ENCODE measurements at places on chromosomes 1 and 21.

DNA sequence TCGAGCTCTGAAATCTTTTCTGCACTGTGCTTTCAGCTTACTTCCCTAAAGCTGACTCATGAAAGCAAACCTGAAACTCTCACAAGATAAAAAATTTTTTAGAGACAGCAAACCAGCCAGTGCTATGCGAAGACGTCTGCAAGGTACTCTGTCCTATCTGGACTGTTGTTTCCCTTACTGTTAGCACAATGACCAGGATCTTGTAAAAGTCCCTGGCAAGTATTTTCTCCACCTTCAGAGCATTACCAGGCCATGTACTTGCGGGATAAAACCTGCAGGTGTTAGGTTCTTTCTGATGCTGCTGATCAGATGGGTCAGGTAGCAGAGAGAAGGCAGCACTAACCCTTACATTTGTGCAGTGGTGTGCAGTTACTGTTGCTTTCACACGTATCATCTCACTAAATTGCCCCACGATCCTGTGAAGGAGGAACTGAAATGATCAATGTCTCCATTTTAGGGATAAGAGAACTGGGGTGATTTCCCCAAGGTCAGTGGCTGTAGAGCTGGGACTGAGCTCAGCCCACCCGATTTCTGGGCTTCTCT lies 56.6 kb downstream of the PLXNA2 start:
- DNase-seq: no peak

GRCh38 chr1:221527302-221527701 lies 214.6 kb downstream of the DUSP10 start:
- DNase-seq: no peak

DNA sequence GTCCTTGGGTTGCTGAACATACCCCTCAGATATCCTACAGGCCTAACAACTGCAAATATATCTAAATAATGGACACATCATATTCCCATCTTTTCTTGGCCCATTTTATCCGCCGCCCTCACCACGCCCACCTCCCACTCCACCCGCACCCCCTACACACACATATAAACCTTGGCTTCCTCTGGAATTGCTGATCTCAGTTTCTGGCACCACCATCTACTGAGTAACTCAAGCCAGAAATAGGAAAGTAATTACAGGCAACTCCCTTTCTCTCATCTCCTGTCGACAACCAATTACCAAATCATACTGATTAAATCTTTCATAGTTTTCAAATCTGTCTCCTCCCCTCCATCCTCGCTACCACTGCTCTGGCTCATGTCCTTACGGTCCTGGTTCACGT lies 4.7 kb downstream of the RGS8 start:
- DNase-seq: no peak

DNA sequence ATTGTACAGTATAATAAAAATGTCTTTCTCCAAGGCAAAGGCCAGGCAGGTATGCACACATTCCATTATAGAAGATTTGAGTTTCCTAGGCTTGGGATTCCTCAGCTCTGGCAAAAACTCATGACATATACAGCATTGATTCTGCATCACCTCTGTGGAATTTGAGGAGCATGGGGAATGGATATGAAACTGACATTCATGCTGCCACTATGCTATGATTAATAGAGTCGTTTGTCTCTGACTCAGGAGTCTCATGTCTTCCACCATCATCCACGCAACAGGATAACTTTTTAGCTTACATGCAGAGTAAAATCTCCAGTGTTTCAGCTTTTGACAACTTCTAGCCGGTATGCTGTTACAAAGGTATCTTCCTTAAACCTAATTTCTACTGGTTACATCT lies 49.8 kb upstream of the ADORA3 start:
- DNase-seq: no peak

- DNase-seq: peak; percentile 67
Observed at GRCh38 chr21:16587681-16588375, 858.0 kb downstream of the USP25 start.

DNA sequence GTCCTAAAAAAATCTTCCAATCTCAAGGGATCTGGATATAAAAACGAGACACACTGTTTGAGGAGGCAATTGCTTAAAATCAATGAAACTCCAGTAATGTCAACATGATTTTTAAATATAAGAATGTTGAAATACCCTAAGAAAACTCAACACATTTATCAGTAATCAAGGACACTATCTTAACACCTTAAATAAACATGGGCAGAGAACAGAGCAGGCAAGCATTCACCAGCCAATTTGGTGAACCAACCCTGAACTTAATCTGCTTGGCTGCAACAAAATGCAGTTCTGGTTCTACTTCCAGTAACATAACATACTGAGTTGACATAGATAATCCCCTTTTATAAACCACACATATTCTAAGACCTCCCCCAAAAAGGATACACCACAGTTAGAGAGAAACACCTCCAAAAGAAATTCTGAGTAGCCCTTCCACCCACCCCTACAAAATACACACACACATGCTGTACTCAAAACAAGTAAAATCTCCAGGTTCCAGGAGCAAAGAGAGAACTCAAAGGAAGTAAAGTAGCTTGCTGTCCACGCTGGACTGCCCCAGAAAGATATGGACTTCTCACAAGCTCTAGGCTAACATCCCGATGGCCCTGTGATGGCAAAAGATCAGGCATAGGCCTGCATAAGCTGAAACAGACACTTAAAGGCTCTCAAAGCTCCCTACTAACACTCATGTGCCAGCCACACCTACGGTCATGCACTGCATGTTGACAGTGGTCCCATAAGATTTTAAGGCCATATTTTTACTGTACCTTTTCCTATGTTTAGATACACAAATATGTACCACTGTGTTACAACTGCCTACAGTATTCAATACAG lies 30.5 kb downstream of the TP53BP2 start:
- DNase-seq: no peak

GRCh38 chr1:1246577-1247340 lies at the start of gene C1QTNF12:
C1QTNF12 (minus strand) TSS chr1:1246722; CDS start chr1:1246690, 32 bp downstream.
- DNase-seq: no peak

- DNase-seq: no peak
Observed at GRCh38 chr1:53678507-53678906, 60.5 kb downstream of the GLIS1 start.

- DNase-seq: no peak
Observed at GRCh38 chr1:183886853-183887252, 81.9 kb downstream of the RGL1 start.

DNA sequence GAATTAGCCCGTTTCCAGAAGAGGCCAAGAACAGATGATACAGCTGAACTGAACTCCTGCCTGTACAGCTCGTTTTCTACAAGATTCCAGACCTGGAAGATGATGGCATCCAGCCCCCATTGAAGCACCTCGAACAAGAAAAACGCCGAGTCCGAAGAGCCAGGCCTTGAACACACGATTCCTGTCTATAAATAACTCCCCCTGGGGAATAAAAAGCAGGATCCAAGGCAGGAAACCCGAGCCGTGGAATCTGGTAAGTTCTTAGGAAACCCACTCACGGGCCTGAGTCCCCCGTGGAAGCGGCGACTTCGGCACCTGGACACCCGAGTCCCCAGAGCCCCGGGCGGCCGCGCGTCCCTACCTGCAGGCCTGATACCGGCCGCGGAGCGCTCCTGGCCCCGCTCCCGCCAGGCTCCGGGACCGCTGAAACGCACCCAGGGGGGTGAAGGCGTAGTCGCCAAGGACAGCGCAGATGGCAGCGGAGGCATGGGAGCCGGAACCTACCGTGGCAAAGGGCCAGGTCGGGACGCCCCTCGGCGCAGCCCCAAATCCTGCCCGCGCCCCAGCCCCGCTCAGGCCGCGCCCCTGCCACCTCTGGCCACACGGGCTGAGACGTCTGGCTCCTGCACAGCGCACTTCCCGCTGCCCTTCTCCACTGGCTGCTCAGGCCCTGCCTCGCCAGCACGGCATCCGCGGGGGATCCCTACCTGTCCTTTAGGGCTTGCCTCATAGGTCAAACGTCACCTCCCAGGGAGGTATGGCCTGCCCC lies 14.0 kb upstream of the HLCS start:
- no peak for DNase-seq

DNA sequence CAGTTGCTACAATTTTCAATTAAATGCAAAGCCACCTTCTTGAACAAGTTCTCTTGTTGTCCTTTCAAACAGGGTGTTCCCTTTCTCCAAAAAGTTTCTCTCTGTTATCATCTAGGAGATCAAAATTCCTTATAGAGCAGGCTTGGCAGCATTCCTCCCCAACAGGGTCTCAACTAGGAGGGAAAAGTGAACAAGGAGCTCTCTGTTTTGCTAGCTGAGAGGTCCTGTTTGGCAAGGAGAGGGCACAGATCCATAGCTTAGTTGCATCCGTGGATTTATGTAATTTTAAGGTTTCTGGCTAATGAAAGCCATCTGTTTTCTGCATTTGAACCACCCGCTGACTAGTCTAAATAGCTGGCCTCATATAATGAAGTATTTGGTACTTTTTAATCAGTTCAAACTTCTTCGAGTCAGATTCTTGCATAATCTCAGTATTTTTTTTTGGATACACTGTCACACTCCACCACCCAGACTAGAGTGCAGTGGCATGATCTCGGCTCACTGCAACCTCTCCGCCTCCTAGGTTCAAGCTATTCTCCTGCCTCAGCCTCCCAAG lies 54.0 kb downstream of the APP start:
- DNase-seq: no peak

GRCh38 chr21:37615962-37616361 lies 249.4 kb downstream of the DYRK1A start:
- no peak for DNase-seq

- DNase-seq: no peak
Observed at GRCh38 chr1:3902111-3902511, 2.0 kb upstream of the C1orf174 start.

DNA sequence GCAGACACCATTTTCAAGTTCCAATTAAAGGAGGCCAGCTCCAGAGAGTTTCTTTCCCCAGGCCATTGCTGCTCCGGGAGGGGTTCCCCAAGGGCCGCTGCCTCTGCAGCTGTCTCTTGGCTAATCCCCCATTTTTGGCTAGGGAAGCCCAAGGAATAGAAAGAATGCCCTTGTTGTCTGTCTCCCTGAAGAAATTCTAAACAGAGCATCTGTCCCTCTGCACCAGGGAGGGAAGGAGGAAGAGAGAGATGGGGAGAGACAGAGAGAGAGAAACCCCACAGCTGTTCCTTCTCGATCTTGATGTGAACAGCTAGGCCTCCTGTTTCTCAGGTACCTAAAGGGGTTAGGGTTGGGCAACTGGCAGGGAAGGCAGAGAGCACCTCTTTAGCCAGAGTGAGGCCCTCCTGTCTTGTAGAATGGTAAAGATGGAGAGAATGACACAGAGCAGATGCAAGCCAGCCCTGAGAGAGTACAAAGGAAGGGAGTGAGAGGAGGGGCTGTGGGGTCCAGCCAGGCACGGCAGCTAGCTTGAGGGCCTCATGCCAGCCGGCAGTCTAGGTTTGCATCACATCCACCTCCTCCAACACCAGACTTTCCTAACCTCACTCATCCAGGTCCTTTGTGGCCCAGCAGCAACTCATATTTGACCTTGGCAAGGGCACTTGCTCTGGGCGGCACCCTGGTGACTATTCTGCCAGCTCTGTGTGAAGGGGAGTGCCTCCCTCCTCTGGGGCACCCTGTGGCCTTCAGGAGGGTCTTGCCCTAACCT lies 13.1 kb downstream of the OPTC start:
- no peak for DNase-seq

GRCh38 chr1:209625791-209626285 lies 26.4 kb downstream of the LAMB3 start:
- DNase-seq: no peak

GRCh38 chr1:34330061-34330460 lies 153.4 kb downstream of the C1orf94 start:
- no peak for DNase-seq

DNA sequence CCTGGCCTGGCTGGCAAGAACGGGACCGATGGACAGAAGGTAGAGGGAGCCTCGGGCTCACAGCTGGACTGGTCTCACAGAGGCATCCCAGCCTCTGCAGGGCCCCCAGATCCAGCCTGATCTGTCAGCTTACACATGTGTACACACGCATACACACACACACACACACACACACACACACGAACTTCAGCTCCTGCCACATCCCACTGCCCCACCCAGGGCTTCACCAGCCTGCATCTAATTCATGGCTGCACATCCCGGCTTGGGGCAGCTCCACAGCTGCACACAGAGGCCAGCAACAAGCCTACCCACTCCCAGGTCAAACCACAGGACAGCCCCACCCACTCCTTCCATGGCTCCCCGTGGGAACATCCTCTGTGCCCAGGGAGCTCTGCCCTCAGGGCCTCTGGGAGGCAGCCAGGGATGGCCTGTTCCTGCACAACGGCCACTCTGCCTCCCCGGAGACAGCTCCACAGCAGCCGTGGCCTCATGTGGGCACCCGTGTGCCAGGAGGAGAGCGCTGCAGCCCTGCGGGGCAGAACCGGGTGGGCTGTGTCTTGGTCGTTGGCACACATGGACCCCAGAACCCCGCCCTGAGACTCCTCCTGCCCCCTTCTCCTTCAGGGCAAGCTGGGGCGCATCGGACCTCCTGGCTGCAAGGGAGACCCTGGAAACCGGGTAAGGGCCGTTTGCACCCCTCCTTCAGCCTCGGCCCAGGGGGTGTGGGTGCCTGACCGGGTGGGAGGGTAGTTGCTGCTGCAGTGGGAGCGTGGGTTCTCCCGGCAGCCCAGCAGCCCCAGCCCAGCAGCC lies 19.1 kb downstream of the COL6A2 start:
- no peak for DNase-seq

GRCh38 chr1:215900684-215901083 lies 333.6 kb downstream of the KCTD3 start:
- DNase-seq: no peak

- no peak for DNase-seq
Observed at GRCh38 chr1:27931759-27932158, 3.0 kb upstream of the SMPDL3B start.

DNA sequence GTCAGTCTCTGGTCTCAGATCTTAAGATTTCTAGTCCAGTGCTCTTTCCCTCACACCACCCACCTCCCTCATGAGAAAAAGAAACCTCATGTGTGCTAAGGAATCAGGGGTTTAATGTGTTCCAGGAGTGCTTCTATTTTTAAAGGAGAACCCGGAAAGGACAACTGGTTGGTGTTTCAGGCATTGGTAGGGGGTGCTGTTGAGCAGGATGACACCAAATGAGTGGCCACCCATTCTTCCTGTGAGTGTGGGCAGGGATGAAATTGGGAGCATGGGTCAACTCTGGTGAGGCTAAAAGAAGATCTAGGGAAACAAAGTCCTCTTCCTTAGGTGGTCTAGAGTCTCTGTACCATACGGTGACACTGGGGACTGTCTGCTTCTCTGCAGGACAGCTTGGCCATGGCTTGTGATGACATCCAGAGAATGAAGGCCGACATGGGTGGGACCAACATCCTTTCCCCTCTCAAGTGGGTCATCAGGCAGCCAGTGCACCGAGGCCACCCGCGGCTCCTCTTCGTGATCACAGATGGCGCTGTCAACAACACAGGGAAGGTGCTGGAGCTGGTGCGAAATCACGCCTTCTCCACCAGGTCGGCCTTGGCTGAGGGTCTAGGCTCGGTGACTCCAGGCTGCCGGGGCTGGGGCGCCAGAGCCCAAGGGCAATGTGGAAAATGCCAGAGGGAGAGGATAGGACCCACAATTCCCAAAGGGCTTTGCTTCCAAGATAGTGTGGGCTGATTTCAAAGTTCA lies 39.3 kb downstream of the VWA5B1 start:
- no peak for DNase-seq

DNA sequence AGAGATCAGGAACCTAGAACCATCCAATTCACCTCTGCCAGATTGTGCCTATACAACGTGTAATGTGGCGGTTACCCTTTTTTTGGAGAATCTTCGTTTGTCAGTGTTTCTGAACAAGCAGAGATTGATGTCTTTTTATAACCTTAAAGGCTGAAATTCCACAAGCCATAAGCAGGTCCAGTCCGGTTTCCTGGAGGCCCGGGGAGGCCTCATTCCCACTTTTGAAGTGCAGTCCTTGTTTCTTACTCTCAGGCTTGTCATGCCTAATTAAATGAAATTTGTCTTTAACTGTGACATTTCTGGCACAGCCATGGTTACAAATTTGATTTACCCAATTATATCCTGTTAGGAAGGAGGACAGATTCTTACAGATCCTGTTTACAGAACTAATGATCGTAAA lies 27.8 kb downstream of the ZNF362 start:
- DNase-seq: no peak
